Stimulated activated CD4-positive, alpha-beta T cell treated with anti-CD3 and anti-CD28 coated beads, Interleukin-1b, Interleukin-23, amount 100 ng/mL, for 1 hour (primary cell): ENCODE measurements at places on chromosomes 5 and 9.

GRCh38 chr5:67954351-67954750 lies 261.2 kb upstream of the PIK3R1 start:
- no peak for DNase-seq

DNA sequence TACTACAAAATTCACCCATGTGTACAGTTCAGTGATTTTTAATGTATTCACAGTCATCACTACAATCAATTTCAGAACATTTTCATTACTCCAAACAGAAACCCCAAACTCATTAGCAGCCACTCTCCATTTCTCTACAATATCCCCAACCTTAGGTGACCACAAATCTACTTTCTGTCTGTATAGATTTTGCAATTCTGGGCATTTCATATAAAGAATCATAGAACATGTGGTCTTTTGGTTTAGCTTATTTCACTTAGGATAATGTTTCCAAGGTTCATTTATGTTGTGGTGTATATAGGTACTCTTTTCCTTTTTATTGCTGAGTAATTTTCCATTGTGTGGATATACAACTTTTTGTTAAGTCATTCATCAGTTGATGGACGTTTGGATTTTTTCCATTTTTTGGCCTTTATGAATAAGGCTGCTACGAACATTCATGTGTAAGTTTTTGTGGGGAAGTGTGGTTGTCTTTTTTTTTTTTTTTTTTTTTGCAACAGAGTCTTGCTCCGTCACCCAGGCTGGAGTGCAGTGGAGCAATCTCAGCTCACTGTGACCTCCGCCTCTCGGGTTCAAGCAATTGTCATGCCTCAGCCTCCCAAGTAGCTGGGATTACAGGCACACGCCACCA lies 54.5 kb downstream of the DOCK8 start:
- DNase-seq: no peak

DNA sequence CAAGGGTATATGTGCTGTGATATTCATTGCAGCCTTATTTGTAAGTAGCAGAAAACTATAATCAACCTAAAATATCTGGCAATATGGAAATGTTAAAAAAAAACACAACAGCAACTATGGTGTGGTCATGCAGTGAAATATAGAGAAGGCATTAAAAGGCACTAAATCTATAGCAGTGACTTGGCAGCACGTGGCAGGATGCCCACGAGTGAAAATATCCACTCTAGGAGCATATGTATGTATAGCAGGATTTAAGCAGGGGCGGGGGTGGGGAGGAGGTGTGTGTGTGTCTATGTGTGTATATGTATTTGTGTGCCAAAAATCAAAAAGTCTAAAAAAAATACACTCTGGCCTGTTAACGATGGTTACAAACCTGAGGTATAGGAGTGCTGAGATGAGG lies 115.6 kb downstream of the RPS23 start:
- no peak for DNase-seq

DNA sequence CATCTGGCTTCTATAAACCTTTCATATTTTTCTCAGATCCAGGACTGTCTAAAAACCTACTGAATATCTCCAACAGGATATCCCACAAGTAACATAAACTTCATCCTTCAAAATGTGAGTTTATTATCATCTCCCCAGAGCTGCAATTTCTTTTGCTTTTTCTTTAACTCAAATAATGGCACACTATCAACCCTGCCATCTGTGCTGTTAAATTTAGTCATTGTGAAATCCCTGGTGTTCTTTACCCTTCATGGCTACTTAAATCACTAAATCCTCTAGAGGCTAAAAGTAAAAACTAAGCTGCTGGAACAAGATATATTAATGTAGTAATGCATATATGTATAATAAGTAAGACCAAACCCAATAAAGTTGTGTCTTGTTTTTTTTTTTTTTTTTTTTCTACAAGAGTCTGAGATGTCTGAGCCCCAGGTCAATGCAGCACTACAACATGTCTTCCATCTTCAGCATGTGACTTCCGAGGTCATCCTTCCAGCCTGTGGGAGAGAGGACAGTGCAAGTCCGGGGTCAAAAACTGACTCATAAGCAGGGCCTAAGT lies 362.9 kb downstream of the ADGRV1 start:
- DNase-seq: no peak

- DNase-seq: no peak
Measured at GRCh38 chr9:22654833-22655232, 208.2 kb downstream of the DMRTA1 start.

DNA sequence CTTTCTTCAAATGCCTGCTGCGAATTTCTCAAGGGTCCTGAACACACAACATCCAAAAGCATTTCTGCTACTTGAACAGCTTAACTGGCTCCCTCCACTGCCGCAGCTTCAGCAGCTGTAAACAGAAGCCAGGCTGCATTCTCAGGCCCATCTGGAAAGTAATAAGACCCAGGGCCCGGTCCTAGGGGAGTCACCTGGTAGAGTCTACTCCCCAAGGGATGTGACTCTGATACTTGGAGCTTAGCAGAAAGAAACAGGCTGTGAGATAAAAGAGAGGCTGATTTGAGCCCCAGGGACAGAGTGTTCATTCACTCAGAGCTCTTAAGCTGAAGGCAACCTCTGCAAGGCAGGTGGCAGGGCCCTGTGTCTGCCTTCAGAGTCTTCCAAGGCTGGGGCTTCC lies 356.8 kb downstream of the SPOCK1 start:
- DNase-seq: no peak

GRCh38 chr9:109101202-109101595 lies 18.5 kb downstream of the TMEM245 start:
- no peak for DNase-seq

DNA sequence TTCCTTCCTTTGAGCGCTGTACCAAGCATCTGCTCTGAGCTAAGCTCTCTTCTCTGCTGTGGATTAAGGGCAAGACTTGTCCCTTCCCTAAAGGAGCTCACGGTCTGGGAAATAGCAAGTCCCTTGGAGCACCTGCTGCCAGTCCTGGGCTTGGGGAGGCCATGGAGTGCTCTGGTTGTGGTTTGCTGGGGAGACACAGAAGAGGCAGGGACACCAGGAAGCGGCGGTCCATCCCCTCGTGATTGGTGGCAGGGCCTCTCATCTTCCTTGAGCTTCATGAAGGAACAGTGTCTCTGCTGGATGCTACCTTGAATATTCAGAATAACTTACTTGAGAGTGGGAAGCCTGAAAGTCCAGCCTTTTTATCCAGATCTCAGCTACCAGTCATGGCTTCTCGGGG lies 35.3 kb downstream of the COL5A1 start:
- no peak for DNase-seq

GRCh38 chr9:121871431-121872025 lies 220.1 kb downstream of the DAB2IP start:
- no peak for DNase-seq

DNA sequence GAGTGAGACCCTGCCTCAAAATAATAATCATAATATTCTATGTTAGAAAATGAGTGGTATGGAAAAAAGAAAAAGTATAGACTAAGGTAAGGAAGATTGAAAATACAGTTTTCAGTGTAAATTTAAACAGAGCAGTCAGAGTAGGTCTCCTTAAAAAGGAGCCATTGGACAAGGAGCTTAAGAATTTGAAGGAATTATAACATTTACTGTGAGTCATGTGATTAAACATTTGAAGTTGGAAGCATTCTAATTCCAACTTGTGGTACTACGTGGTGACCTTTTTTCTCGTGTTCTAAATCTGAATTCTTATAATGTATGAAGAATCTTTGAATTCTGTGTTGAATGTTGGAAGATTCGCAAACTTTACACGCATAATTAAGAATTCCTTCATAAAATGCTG lies 39.3 kb upstream of the TMEM171 start:
- DNase-seq: no peak

DNA sequence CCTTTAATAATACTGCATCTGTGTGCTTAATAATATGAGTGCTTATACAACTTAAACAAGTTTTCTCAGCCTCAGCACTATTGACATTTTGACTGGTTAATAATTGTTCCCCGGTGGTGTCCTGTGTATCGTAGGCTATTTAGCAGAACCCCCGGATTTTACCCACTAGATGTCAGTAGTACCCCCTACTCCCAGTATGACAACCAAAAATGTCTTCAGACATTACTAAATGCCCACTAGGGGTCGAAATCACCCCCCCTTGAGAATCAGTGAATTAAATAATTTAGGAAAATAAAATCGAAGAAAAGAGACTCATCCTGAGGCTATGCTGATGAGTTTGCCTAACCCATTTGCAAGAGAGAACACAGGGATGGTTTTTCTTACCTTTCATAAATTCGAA lies 166.3 kb downstream of the ATP10B start:
- no peak for DNase-seq

DNA sequence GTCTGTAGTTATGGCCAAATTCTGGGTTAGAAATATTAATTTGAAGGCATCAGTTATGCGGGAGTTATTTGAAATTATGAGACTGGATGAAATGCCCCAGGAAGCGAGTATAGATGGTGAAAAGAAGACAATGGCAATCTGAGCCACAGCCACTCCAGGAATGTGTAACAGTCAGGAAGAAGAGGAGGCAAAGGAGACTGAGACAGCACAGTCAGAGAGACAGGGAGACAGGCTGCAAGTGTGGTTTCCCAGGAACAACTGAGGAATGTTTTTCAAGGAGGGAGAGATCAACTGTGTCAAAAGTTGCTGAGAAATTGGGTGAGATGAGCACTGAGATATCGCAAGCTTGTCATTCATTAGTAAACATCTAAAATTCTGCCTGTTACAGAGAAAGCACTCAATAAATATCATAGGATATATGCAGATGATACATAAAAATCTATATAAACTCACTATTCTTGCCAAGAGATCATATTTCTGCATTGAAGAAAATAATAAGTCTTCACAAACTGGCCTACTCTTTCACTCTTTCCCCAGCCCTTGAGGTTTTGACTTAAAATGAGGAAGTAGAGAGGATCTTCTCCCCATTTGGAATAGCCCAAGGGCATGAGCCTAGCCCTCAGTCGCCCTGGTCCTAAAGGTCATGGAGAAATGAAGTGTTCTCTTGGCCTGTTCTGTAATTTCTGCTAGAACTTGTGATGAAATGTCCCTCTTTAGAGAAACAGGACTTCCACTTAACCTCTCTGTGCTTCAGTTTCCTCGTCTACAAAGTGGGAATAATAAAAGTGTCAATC lies 48.5 kb upstream of the RLN1 start:
- no peak for DNase-seq

DNA sequence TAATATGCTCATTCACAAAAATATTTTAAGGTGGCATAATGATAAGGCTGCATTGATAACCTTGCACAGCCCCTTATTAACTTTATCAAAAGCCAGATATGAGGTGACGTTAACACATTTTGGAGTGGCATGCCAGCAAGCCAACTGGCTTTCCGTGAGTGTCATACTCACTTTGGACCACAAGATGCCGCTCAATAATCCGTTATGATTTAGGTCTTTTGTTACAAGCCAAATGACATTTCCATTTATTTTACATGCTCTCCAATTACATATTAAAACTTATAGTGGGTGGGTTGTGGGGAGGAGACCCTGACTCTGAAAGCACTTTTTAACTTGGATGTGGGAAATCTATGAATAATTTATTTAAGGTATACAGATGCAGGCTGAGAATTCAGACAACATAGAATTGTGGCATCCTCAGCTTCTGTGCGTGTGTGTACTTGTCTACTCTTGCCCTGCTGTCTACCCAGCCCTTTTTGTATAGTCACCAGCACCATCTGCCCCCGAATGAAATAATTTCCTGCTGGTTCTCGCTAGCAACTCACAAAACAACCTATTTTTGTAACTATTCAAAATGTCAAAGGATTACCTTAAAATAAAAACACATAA lies 305.1 kb downstream of the PSAT1 start:
- DNase-seq: no peak

GRCh38 chr9:19469271-19469670 lies 60.5 kb downstream of the ACER2 start:
- no peak for DNase-seq

DNA sequence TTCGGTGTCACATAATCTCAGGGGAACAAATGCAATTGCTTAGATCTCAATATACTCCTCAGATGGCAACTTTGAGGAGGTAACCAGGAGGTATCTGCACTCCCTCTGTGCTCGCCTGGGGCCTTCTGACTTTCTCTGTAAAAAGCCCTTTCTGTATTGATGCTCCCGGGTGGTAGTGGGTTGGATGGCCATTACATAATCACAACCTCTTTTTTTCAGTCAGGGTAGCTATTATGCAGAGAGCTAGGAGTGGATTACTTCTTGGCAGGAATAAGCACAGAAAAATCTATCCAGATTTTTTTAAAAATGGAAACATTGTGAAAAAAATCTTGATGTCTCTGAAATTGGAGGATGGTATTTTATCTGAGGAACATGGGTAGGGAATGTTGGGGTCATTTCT lies 116.6 kb downstream of the SH3GL2 start:
- no peak for DNase-seq

DNA sequence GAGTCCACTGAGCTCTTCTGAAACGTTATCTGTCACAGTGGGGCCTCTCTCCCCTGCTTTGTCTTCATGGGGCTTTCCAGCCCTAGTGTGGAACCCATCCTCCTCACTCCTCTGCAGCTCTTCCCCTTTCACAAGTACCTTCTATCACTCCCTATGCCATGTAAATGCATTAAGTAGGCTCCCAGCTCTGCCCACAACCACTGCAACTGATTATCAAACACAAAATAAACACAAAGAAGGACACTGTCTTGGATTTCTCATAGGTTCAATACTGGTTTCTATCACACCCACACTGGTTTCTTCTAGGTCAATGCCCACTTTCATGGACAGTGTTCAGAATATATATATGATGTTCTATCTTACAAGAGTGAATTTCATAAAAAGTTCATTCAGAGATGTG lies 139.4 kb downstream of the GNAQ start:
- DNase-seq: no peak

DNA sequence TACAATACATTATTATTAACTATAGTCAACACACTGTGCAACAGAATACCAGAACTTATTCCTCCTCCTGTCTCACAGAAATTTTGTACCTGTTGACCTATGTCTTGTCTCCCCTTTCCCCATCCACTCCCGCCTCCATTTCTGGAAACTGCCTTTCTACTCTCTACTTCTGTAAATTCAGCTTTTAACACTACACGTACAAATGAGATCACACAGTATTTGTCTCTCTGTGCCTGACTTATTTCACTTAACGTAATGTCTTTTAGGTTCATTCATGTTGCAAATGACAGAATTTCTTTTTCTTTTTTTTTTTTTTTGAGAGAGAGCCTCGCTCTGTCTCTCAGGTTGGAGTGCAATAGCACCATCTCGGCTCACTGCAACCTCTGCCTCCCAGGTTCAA lies 19.5 kb downstream of the MEF2C start:
- DNase-seq: no peak
